ENCODE measurements at places on chromosomes 12 and 14. TPM values are rescaled to one million over a fixed set of nuclear protein-coding genes. Genes with fewer than 3 reads are reported as not detected.

DNA sequence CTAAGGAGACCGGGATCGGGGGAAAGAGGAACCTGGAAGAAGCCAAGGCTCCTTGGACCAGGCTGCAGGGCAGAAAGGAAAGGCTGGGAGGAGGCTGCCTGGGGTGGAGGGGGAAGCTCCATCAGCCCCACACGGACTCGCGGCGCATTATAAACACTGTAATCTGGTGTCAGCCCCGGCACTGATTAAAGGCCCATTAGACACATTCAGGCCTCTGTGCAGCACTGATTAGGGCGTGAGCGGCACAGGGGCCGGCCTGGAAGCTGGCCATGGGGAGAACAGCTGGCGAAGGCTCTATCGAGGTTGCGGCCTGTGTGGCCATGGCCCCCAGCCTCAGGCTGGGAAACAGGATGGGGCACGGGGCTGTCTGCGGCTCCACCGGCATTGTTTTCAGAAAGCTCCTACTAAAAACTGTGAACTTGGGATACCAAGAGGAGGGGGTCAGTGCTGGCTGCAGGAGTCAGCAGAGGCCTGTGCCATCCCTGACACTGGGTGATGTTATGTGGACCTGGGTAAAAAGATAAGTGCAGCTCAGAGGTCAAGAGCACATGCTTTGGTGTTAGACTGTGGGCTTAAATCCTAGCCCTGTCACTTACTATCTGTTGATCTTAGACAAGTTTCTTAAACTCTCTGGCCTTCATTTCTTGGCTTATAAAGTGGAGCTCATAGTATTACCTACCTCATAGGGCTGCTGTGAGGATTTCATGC is 10.6 kb downstream of the ACVRL1 start:
- H3K27ac ChIP-seq = no peak overlapping the region
- no peaks in the 10 kb centered on the region for H3K27me3 ChIP-seq
- DNase-seq = no peak
- H3K4me1 ChIP-seq = no peaks in the 10 kb centered on the region
- H3K4me3 ChIP-seq = no peak overlapping the region

ALKBH2 gene
- 18.6 TPM for total RNA-seq

CIROP gene
- total RNA-seq = not detected

DNA sequence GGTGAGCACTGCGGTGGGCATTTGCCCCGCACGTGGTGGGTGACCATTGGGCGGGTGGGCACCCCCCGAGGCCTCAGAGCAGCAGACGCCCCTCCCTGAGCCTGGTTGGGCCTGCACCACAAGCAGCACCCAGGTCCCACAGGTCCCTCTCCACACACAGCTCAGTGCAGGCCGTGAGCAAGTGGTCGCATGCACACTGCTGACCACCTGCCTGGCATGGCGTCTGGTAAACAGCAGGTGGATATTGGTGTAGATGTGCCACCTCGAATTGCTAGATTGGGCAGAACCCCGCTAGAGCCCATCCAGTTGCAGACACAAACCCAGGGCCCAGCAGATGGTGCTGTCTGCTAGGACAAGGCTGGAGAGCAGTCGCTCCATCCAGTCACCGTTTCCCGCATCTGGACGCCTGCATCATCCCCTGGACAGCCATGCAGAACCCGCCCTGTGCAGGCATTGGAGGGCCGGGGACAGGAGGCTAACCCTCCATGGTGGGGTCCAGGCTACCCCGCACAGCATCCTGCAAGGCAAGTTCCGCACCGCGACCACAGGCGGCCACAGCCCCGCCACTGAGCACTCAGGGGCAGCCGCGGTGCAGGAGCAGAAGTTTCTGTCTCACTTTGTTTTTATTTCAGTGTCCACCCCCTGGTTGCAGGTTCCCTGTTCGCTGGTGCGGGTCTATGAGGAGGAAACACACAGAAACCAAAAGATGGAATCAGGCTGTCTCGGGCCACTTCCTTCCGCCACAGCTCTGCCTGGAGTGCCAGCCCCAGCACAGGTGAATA is 45.6 kb upstream of the RIMBP2 start:
- H3K27me3 ChIP-seq = no peaks in the 10 kb centered on the region
- no peaks in the 10 kb centered on the region for H3K36me3 ChIP-seq
- no peak overlapping the region for H3K27ac ChIP-seq
- H3K4me3 ChIP-seq = no peak overlapping the region

TMEM106C gene
- total RNA-seq = 120 TPM

GRCh38 chr12:130804216-130804615 is 34.8 kb downstream of the STX2 start:
- no peak overlapping the region for H3K27ac ChIP-seq
- H3K36me3 ChIP-seq = peaks cover 65% of the 10 kb centered on the region
- no peak overlapping the region for H3K4me3 ChIP-seq
- no peaks in the 10 kb centered on the region for H3K27me3 ChIP-seq

DNA sequence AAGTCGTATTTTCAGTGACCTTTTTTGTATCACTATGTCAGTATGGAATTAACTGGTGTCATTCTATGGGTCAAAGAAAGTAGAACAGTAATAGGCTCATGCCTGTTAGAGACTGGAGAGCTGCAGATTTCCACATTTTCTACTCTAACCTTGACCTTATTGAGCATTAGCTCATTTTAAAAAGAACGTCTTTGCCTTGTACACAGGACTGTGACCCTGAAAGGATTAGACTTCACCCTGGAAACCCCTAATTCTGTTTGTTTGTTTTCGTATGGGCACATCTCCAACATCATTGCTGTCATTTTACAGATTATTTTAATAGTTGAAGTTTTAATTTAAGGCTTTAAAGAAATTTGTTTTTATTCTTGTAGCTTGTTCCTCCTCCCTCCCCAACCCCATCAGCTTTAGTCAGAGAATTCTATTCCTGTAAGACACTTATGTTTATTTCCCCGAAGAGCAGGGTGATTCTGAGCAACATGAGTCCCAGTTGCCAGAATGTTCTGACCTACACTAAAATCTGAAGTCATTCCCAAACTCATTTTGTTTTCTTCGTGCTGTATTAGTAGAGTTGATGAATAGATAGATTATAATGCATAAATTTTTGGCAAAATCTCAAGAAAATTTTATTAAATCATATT is 451.3 kb downstream of the FOXG1 start:
- no peaks in the 10 kb centered on the region for H3K27me3 ChIP-seq
- H3K4me3 ChIP-seq = no peak overlapping the region
- H3K36me3 ChIP-seq = no peaks in the 10 kb centered on the region
- H3K27ac ChIP-seq = no peak overlapping the region

- peaks cover 7% of the 10 kb centered on the region for H3K4me1 ChIP-seq
- H3K27ac ChIP-seq = no peak overlapping the region
- no peaks in the 10 kb centered on the region for H3K27me3 ChIP-seq
- no peak for DNase-seq
These were observed 58.0 kb upstream of the DAAM1 start for GRCh38 chr14:59130462-59130861.

DNA sequence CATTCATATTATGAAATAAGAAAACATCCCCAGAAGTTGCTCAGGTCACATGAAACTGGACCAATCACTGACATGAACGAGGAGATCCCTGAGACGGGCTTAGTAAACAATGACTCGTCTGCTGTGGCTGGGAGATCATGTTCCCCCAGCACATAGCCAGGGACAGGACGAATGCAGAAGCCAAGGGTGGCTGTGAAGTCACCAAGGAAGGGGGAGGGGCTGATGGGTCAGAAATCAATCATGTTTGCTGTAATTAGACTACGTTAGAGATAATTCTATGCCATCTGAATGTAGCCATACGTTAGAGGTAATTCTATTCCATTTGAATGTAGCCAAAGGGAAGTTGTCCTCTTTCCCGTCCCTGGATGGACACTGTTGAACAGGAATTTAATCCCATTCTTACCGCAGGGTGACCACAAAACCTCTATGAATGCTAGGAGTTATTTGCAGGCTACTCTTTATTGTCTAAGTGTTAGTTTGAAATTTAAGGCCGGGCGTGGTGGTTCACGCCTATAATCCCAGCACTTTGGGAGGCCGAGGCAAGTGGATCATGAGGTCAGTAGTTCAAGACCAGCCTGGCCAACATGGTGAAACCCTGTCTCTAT is 332.9 kb downstream of the TMEM132D start:
- no peak overlapping the region for H3K4me3 ChIP-seq
- no peaks in the 10 kb centered on the region for H3K27me3 ChIP-seq
- H3K27ac ChIP-seq = no peak overlapping the region
- H3K36me3 ChIP-seq = no peaks in the 10 kb centered on the region
- no peak for DNase-seq

- no peak overlapping the region for H3K27ac ChIP-seq
- no peak for DNase-seq
- H3K36me3 ChIP-seq = no peaks in the 10 kb centered on the region
- H3K4me3 ChIP-seq = no peak overlapping the region
- no peaks in the 10 kb centered on the region for H3K4me1 ChIP-seq
These were observed 59.0 kb downstream of the CLMN start for GRCh38 chr14:95260537-95261361.

ZNF605 gene
- total RNA-seq = 1.3 TPM

DNA sequence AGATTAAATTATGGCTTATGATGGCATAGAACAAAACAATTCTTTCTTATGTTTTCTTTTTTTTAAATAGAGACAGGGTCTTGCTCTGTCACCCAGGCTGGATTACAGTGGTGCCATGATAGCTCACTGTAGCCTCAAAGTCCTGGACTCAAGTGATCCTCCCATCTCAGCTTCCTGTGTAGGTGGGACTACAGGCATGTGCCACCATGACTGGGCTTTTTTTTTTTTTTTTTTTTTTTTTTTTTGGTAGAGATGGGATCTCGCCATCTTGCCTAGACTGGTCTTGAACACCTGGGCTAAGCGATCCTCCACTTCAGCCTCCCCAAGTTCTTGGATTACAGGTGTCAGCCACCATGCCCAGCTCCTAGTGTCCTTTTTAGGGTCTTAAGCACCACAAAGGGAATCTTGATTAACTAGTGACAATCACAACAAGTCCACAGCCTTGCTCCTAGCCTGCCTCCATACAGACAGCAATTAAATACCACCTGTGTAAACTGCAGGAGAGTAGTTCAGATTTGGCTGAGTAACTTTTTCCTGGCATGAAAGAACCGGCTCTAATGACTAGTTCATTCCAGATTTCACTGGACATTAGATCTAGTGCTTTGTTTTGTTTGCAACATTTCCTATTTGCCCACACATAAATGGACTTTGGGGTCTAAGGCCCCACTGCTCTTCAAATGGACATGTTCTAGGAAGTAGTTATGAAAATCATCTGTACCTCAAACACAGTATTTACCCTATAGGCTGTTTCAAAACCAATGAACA is 61.6 kb downstream of the SH2B3 start:
- peaks cover 16% of the 10 kb centered on the region for H3K36me3 ChIP-seq
- no peaks in the 10 kb centered on the region for H3K27me3 ChIP-seq
- no peaks in the 10 kb centered on the region for H3K4me1 ChIP-seq

DNA sequence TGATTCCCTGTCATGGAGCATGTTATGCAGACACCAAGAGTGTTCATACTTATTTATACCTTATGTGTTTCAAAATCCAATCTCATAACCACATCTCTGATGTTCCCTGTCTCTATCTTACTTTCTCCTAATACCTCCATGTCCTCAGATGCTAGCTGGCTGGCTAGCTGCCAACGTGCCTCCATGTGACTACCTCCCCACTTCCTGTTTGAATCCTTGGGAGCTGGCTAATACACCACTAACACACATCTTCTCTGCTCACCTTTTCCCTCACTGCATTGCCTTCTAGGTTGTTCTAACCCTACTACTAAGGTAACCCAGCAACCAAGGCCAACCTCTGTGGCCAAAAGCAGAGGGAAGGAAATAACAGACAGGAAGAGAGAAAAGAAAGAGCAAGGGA is 27.3 kb downstream of the TTC5 start:
- no peaks in the 10 kb centered on the region for H3K27me3 ChIP-seq
- no peaks in the 10 kb centered on the region for H3K36me3 ChIP-seq
- no peak overlapping the region for H3K4me3 ChIP-seq

All from ascending aorta (tissue), 2 donors.